Right ventricle myocardium inferior (tissue), 1 donor: ENCODE measurements at places on chromosomes 12 and 14. TPM values are rescaled to one million over a fixed set of nuclear protein-coding genes. Genes with fewer than 3 reads are reported as not detected.

The RHOJ gene
- total RNA-seq: 18.3 TPM

The MAP3K9 gene
- total RNA-seq: 1.7 TPM

The LTBP2 gene
- 7.6 TPM for total RNA-seq

The KIF26A gene
- total RNA-seq: 6.4 TPM

The TDRD9 gene
- 2.5 TPM for total RNA-seq

The CKB gene
- 577 TPM for total RNA-seq

The RPL10L gene
- not detected for total RNA-seq

The OTX2 gene
- total RNA-seq: not detected

The C12orf54 gene
- total RNA-seq: not detected
